ENCODE measurements at places on chromosomes 2 and 18. TPM values are rescaled to one million over a fixed set of nuclear protein-coding genes. Genes with fewer than 3 reads are reported as not detected.

DNA sequence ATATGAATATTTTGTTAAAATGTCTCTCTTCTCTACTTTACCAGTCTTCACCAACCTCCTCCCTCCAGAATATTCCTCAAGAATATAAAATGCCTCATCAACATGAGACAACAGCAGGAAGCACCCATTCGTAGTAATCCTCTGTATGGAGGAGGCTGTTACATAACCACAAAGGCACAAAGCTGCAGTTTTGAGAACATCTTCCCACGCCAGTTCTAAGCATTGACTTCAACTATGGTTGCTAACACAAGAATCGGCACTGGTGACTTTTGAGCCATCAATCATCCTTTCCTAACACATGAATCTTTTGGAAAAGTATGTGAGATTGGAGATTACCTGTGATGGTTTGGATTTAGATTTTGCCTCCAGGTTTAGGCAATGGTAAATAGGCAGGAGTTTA is 54.9 kb upstream of the CYP1B1 start:
- DNase-seq: no peak

SEC11C gene
- 8.7 TPM for polyA plus RNA-seq

OTOS gene
- not detected for polyA plus RNA-seq

GRCh38 chr2:212088353-212088752 is 450.2 kb downstream of the ERBB4 start:
- DNase-seq: no peak

DNA sequence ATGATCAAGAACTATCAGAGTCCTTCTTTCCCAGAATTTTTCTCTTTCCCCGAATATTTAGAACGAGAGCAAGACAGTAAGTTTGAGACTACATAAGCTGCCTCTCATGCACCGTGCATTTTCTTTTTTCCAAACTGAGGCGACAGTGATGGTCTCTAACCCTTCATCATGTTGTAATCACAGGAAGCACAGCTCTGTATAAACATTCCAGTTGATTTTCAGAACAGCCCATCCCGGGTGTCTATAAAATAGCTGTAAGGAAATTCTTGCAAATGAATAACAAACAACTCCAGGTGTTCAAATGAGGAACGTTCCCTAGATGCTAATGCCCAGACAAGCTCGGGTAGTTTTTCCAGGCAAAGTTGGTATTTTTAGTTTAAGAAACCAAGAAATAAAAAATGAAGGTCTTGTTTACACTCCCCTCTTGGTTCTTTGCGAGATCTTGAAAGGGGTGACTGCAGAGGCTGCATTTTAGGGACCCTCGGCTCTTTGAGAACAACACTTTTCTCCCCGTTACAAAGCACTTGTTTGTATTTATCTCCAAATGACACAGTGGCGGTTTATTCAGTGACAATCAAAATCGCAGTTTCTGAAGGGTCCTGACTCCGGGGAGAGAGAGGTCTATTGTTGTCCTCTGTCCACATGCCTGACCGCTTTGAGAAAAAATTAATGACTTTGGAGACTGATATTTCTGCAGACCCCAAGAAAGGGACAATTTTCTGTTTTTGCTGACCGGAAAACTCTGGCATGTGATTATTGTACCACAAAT is 101.1 kb upstream of the NCK2 start:
- no peak for DNase-seq

DNA sequence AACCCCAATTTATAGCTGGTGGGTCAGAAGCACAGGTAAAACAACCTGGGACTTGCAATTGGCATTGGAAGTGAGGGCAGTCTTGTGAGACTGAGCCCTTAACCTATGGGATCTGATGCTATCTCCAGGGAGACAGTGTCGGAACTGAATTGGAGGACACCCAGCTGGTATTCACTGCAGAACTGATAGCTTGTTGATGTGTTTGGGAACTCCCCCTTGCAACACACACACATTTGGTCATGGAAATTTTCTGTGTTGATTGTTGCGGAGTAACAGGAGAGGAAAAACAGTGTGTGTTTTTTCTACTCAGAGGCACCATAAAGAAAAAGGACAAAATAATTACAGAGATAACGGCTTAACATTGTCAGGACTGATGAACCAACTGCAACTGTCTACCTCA is 16.1 kb downstream of the TPGS2 start:
- DNase-seq: no peak

GPR45 gene
- polyA plus RNA-seq: not detected

- no peak for DNase-seq
Observed at GRCh38 chr2:81007104-81007503, 702.6 kb upstream of the LRRTM1 start.
